ENCODE measurements at places on chromosomes 13 and 19.

GRCh38 chr13:24687611-24688010, 7.4 kb downstream of the ATP12A start:
- no peak for DNase-seq

- DNase-seq, result no peak
Measured at GRCh38 chr19:50536662-50537305, 23.1 kb upstream of the ASPDH start.

- DNase-seq, result no peak
Measured at GRCh38 chr13:73440296-73440895, 381.6 kb downstream of the KLF5 start.

GRCh38 chr13:18993884-18994660, 187.6 kb downstream of the TUBA3C start:
- no peak for DNase-seq

GRCh38 chr19:54107876-54108490, 5.3 kb downstream of the NDUFA3 start:
- no peak for DNase-seq

GRCh38 chr19:48686088-48686487, 9.7 kb upstream of the FUT2 start:
- DNase-seq, result no peak

GRCh38 chr13:72886272-72887067, 104.5 kb downstream of the PIBF1 start:
- DNase-seq, result no peak

GRCh38 chr19:41847351-41848105, 2.7 kb downstream of the DMRTC2 start:
- DNase-seq, result no peak

DNA sequence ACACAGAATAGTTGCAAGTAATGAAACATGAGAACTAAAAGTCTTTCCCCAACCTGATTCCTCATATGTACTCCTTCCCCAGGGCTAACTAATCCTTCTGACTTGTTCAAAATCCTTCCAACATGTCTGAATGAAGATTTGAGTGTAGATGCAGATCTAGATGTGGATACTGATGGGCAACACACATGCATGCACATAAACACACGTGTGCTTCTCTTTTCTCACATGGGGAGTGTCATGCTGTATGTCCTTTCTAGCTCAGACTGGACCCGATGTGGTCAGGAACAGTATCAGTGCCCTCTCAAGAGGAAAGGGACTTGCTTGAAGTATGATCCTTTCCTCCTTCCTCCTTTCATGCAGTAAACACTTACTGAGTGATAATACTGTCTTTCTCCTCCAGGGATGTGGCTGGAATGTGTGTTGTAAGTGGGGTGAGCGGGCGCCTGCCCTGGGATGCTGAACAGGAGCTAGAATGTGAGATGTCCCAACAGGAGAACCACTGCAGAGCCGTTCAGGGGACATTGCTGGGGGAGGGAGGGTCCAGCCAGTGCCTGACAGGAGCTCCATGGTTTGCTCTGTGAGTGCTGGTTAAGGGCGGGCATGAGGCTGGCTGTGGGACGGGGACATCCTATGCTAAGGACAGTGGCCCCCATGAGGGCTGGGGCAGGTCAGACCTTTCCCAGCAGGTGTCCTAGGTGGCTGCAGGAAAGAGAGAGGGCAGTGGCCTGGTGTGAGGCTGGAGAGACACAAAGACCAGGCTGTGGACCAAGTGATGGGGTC, 146.9 kb downstream of the TEX29 start:
- no peak for DNase-seq

DNA sequence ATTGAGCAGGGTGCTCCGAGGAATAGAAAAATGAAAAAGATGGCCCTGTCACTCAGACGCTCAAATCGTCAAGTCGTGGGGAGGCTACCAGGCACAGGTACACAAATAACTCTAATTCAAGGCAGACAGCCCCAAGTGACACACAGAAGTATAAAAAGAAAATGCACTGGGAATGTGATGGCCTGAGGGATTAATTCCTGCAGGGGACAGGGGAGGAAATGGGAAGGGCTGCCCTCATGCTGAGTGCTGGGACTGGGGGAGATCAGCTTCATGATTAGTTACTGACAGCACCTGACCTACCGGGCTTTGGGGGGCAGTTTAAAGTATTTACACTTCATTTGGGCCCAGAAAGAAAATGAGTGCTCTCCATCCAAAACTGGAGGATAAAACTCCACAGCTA, 20.9 kb upstream of the UBE2L5 start:
- no peak for DNase-seq

DNA sequence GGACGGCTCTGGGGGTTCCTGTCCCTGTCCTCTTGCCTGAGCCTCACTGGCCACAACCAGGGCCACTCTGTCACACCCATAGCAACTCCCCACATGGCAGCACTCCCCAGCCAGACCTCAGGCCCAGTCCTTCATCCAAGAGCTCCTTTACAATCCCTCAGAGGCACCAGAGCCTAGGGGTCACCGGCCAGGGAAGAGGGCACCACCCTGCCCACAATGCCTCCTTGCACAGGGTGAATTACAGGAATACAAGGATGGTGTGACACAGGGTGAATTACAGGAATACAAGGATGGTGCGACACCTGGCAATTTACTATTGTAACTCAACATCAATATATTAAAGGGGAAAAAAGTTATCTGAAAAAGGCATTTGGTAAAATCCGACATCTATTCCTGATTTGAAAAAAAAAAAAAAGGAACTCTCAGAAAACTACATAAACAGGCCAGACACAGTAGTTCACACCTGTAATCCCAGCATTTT, 16.5 kb downstream of the MIER2 start:
- DNase-seq, result no peak

- no peak for DNase-seq
Measured at GRCh38 chr13:32736648-32737047, 150.4 kb downstream of the PDS5B start.

- no peak for DNase-seq
Measured at GRCh38 chr19:36254848-36255247, 39.9 kb downstream of the ZNF146 start.

DNA sequence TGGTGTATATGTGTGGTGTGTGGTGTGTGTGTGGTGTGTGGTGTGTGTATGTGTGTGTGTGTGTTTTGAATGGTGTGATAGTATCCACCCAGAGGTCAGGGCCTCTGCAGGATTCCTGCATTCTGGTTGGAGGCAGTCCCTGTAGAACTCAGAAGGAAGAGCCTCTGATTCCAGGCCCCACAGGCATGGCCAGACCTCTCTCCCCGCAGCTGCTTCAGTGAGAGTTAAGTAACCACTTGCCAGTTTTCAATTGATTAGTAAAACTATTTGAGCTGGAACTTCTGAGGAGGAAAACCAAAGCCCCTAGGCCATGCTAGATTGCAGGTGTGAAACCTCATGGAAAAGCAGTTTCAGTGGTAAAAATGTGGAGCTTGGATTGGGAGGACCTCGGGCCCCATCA, 2.1 kb downstream of the ATP12A start:
- no peak for DNase-seq

Measured in activated CD4-positive, alpha-beta T cell treated with anti-CD3 and anti-CD28 coated beads, Interleukin-2, amount 50 U/mL, for 4 hours (primary cell).